ENCODE measurements at places on chromosomes 11 and 22.

- DNase-seq: no peak
These were observed 54.6 kb downstream of the SLC36A4 start for GRCh38 chr11:93143186-93143585.

GRCh38 chr11:46271875-46272815 is 5.3 kb upstream of the CREB3L1 start:
- DNase-seq: no peak

DNA sequence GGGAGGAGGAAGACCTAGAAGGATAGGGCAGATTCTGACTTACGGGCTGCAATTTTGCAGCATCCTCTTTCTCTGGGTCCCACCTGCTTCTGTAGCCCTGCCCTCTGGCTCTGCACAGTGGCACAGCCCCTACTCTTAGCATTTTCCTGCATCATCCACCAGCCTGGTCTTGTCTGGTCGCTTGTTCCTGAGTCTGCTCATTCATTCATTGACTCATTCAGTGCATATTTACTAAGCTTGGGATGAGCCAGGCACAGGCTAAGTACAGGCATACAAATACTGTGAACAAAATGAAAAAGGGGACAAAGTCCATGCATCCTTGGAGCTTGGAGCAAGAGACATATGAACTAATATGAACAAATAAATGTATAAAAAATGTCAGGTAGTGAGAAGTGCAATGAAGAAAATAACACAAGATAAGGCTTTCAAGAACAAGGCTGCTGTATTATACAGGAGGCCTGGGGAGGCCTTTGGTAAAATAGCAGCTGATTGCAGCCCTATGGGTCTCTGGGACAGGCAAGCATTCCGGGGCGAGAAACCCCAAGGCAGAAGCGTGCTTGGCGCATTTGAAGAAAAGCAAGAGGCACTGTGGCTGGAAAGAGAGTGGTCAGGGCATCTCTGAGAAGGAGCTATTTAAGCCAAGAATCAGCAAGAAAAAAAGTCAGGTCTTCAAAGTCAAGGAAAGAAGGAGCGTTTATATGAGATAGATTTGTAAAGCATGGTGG is 108.0 kb upstream of the ALX4 start:
- DNase-seq: no peak

GRCh38 chr11:81026032-81026431 is 1585.2 kb upstream of the TENM4 start:
- DNase-seq: no peak

- DNase-seq: no peak
These were observed 84.5 kb downstream of the TRAF6 start for GRCh38 chr11:36425561-36426081.

- no peak for DNase-seq
These were observed 38.3 kb upstream of the LRRC55 start for GRCh38 chr11:57143459-57143858.

GRCh38 chr11:97638641-97639224 is 1248.9 kb downstream of the JRKL start:
- no peak for DNase-seq

- no peak for DNase-seq
These were observed 96.1 kb downstream of the PRR5L start for GRCh38 chr11:36392196-36392595.

DNA sequence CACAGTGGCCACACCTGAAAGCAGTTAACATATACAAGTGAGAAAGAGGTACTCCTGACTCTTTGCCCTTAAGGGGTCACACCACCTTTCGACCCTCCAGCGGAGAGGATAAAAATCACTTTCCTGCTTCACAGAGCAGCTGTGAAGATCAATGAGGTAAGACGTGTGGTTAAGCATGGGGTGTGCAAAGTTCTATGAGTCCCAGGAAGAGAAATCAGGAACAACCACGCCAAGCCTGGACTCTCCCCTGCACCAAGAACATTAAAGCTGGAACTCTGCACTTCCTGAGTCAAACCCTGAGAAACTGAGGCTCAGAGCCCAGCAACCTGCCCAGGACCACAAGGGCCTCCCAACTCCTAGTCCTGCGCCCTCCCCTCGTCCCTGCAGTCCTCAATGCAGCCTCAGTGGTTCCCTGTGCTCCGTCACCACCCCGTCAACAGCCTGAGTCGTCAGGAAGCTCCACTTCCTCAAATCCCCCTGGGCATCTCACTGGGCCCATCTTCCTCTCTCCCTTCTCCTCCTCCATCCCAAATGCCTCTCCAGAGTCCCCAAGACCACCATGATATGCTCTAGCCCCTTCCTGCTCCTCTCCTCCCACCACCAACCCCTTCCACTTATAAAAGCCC is 17.7 kb downstream of the TNKS1BP1 start:
- no peak for DNase-seq

DNA sequence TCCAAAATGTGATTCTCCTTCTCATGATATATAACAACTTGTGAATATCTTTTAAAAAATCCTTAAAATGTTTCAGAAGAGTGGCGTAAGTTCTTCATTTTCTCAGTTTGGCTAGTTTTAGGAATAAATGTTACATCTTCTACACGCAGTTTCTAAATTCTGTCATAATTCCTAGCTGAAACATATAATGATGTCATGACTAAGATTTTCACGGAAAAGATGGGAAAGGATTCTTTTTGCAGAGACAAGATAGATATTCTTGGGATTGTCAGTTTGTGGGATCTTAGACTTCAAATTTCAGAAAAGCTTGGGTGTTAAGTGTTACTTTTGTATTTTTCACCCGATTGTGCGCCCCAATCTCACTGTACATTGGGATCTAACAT is 1.7 kb downstream of the EED start:
- DNase-seq: no peak

- DNase-seq: no peak
These were observed 2.8 kb upstream of the SELENOO start for GRCh38 chr22:50197856-50198623.

GRCh38 chr11:126604461-126604860 is 249.0 kb downstream of the ST3GAL4 start:
- DNase-seq: no peak

GRCh38 chr22:45425101-45425500 is 11.6 kb downstream of the RIBC2 start:
- DNase-seq: no peak

- no peak for DNase-seq
These were observed 29.5 kb upstream of the MYH9 start for GRCh38 chr22:36417281-36417686.

DNA sequence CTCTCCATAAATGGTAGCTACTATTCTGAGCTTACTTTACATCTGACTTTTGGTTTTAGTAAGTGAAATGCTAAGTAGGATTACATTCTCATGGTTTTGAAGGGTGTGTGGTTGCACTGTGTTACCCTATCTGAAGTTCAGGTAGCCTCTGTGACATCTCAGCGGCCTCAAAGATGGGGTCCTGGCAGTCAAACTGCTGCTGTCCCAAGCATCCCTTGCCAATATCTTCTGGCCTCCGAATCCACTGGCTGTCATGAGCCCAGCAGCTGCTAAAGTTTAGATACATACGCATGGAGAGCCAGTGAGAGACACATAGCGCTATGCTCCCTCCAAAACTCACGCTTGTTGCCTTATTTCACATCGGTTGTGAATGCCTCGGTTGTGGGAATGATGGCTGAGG is 34.9 kb downstream of the UBASH3B start:
- DNase-seq: no peak

- DNase-seq: no peak
These were observed 10.0 kb upstream of the OR5M1 start for GRCh38 chr11:56624661-56625110.

DNA sequence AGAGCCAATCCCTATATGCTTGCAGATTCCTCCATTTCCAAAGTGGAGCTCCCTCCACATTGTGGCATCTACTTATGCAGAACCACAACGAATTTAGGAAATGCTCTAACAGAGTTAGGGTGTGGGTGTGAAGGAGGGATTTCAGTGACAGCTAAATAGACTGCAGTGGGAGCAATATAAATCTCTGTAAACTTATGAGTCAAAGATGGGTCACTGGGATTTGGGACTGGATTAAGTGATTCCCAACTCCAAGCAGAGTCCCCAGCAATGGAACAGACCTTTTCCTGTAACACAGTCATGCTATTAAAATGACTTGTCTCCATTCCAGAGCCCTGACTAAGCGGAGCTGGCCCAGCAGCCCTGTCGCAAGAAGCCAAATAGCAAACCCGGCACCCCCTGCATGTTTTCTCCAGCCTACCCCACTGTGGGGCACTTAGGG is 36.6 kb downstream of the RPL27A start:
- no peak for DNase-seq

- DNase-seq: no peak
These were observed 46.6 kb upstream of the LIN7C start for GRCh38 chr11:27553186-27553585.

DNA sequence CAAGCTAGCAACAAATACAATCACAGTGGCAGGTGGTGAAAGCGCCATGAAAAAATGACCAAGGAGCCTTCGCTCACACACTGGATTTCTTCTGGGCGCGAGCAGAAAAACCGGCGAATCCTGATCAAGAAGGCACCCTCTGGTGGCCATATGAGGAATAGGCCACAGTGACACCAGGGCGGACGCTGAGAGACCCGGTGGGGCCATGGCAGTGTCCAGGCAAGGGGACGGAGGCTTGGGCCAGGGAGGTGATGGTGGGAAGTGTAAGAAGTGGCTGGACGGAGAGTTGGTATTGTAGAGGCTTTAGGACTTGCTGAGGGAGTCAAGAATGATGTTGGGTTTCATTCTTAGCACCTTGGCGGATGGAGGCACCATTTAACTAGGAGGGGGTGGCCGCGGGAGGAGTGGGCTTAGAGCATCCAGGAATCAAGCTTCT is 16.9 kb upstream of the RAC2 start:
- peak; percentile 17 for DNase-seq

DNA sequence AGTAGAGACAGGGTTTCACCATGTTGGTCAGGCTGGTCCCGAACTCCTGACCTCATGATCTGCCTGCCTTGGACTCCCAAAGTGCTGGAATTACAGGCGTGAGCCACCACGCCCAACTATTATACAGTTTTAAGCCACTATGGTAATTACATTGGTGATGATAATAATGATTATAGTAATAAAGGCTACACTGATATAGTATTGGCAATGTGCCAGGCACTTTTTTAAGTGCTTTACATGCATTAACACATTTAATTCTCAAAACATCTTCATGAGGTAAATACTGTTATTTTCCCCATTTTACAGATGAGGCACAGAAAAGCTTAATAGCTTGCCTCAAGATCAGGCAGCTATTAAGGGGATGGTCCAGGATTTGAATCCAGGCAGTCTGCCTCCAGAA is 222.5 kb downstream of the SOX6 start:
- DNase-seq: no peak

GRCh38 chr11:15710580-15711275 is 596.0 kb downstream of the INSC start:
- no peak for DNase-seq

DNA sequence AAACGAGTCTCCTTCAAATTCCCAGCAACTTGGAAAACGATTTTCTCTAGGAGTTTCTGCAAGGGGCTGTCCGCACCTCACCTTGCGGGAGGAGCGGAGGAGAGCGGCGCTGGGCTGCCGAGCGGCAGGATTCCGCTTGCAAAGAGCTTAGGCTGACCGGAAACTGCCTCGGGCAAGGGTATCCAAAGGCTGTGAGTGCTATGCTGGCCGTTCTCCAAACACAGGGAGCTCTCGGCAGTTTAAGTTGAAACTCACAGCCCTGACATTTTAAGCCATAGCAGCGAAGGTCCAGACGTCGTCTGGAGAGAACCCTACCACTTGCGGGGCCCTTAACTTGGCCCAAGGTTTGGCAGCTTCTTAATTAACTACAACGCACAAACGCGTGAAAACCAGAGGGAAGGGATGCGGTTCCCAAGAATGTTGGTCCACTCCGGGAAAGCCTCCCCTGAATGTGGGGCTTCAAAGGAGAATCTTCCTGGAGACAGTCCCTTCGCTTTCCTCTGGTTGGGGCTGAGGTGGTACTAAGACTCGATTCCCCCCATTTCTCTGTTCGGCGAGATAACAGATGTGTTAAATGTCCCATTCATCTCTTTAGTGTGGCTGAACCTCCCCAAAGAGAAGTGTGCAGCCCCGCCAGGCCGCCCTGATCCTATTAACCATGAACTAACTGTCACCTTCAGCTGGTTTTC is 1.1 kb upstream of the DBX1 start:
- no peak for DNase-seq

DNA sequence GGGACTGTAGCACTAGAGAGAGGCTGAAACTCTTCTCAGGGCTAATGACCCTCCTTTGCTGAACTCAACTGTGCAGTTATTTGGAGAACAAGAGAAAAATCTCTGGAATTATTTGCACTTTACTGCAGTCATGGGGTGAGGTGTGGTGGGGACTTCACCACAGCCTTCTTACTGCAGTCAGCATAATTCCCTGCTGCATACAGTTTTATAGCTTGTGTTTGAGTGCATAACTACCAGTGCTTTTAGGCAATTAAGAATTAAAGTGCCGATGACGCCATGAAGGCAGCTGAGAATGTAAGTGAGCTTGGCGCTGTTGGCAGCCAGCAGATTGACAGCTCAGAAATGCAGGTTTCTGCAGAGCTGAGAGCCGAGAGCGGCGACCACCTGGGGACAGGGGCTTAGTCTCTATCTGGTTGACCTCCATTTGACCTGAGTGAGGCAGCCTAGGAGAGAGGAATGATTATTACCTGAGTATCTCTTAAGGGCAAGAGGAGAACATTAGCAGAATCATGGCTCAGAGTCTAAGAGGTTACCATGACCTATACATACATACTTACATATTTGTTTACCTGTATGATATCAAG is 830.0 kb downstream of the NTM start:
- no peak for DNase-seq

- no peak for DNase-seq
These were observed 149.8 kb downstream of the OR4C45 start for GRCh38 chr11:50182486-50182885.

DNA sequence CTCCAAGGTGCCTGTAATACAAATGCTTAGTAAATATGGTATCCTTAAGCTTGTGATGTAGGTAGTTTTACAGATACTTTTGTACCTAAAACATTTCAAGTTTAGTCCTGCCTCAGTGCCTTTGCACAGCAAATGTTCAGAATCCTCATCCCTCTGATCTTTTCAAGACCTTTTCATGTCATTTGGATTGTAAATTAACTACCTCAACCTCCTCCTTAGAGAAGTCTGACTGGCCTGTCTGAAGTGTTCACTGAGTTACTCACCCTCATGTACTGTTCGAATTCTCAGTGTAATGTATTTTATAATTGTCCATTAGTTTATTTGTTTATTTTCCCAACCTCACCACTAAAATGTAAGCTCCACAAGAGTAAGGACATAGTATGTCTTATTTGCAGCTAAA is 147.5 kb downstream of the ELP4 start:
- DNase-seq: no peak

GRCh38 chr11:130804306-130805076 is 111.8 kb downstream of the SNX19 start:
- no peak for DNase-seq

- no peak for DNase-seq
These were observed 74.1 kb upstream of the NECTIN1 start for GRCh38 chr11:119803139-119803538.

DNA sequence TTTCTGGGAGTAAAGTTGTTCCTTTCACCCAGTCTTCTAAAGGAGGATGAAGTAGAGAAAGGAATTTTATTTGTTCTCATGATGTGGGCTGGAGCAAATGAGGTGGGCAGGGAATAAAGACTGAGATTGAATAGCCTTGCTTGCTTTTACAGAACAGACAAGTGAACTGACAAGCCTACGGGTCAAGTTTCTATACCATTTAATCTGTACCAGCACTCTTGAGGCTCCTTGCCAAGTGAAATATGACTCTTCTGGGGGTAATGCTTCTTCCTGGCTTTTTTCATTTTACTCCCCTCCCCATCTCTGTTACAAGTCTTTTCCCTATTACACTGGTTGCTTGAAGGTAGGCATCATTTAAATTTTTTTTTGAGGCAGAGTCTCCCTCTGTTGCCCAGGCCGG is 54.8 kb downstream of the CSTPP1 start:
- DNase-seq: no peak

GRCh38 chr22:49953027-49953679 is 7.4 kb upstream of the PIM3 start:
- DNase-seq: no peak
